ENCODE measurements at places on chromosomes 13 and 19.

DNA sequence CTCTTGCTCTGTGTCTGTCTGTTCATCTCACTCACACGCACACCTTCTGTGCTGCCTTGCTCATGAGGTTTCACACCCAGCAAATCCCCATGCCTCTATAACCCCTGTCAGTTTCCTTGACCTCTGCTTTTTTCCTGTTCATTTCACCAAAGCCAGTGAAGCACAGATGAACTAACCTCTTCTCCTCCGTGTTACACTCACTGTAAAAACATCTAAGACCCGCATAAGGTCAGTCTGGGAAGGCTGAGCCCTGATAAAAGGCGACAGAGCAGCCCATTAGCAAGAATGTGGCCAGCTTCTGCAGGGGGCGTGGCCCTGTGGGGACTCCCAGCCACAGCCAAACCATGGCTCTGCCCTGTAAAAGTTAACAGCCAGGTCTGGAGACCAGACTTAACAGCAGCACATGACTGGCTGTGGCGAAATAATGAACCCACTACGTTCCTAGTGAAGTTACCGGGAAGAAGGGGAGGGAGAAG is 42.8 kb upstream of the NPAS1 start:
- DNase-seq, result no peak

GRCh38 chr19:23394511-23394910 is 760 bp downstream of the ZNF91 start:
- DNase-seq, result peak; percentile 60

DNA sequence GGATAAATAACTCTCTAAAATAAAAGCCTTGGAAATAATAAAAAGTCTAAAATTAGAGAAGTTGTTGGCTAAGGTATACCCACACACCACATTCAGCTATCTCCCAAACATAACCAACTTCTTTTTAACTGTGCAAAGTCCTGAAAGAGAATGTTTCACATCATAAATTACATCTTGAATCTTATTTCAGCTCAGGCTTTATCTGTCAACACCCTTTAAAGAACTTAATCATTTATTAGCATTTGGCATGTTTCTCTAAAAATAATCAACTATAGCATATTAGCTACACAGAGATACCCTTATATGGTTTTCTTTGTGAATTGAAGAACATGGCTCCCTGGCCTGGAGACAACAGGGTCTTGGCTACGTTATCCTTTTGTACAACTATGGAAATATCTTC is 6.9 kb downstream of the EDNRB start:
- no peak for DNase-seq

- no peak for DNase-seq
Measured at GRCh38 chr19:28583713-28584112, 629.2 kb downstream of the UQCRFS1 start.

DNA sequence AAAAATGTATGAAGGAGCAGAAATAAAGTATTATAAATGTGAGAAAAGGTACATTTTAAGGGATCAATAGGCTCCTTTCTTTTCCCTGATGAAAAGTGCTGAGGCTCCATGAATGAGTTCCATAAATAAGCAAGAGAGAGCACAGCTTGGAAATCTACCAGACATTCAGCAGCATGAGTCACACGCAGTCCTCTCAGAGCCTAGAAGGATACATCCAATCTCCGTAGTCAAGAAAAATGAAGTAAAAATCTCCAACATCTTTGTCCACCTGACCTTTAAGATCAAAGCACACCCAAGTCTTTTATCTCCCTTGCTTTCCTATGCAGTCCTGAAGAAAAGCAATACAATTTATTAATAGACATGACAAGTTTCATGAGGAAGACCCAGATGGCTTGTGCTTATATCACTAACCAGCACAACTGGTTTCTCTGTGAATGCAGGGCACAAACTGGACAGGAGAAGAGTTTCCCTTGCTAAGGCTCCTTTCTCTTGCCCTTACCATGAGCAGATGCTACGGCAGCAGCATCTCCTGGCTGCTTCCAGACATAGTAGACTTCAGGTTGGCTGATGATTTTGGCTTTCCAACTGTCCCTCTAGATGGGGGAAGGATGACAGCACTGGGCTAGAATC is 730.8 kb downstream of the EFNB2 start:
- DNase-seq, result no peak

GRCh38 chr19:3556423-3556977 is 886 bp downstream of the MFSD12 start:
- DNase-seq, result no peak

GRCh38 chr13:20174656-20175405 is 14.0 kb upstream of the GJA3 start:
- peak; percentile 47 for DNase-seq

GRCh38 chr19:40466219-40466984 is 399 bp upstream of the SPTBN4 start:
- DNase-seq, result peak; percentile 35

DNA sequence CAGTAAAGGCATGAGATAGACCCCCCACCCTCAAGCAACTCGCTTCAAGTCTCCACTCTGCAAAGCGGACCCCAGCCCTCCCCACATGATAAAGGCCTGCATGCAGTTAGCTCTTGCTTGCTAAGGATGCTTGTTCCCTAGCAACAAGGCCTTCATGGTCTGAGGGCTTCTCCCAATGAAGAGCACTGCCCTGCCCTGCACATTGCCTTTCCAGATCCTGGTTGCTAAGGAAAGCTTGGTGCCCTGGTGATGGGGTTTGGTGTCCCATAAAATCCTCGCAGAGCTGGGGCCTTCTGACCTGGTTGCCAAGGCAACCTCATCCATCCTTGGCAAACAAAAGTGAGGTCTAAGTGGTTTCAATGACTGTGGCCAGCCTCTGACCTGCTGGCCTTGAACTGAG is 6.0 kb downstream of the DBP start:
- DNase-seq, result no peak

DNA sequence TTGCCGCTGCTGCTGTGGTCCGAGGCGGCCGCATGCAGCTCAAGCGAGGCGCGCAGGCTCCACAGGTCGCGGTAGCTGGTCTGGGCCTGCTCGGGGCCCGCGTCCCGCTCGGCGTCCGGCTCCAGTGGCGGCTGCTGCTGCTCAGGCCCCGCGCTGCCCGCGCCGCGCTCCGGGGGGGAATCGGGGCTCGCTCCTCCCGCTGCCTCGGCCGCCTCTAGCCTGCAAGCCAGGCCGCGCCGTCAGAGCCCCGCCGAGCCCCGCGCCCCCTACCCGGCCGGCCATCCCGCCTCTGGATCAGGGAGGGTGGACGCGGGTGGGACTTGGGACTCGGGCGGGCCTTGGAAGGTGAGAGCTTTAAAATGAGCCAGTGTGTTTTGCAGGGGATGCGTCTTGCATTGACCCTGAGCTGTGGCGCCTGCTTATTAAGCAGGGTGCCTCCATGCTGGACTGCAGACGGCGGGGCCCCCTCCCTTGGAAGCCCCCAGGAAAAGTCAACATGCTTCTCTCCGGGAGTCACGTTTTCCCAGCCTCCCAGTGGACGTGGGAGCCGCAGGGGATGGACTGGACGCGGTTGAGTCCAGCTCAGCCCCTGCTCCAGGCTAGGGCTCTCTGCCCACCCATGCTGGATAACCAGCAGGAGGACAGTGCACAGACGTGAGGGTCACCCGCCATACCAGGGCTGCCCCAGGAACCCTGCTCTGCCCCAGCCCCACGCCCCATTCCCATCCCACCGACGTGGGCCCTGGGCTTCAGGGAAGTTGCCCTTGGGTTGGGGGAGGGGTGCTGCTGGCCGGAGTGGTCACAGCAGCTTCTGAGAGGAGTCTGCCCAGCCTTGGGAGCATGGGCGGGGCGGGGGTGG is 7.7 kb downstream of the CBARP start:
- DNase-seq, result no peak

DNA sequence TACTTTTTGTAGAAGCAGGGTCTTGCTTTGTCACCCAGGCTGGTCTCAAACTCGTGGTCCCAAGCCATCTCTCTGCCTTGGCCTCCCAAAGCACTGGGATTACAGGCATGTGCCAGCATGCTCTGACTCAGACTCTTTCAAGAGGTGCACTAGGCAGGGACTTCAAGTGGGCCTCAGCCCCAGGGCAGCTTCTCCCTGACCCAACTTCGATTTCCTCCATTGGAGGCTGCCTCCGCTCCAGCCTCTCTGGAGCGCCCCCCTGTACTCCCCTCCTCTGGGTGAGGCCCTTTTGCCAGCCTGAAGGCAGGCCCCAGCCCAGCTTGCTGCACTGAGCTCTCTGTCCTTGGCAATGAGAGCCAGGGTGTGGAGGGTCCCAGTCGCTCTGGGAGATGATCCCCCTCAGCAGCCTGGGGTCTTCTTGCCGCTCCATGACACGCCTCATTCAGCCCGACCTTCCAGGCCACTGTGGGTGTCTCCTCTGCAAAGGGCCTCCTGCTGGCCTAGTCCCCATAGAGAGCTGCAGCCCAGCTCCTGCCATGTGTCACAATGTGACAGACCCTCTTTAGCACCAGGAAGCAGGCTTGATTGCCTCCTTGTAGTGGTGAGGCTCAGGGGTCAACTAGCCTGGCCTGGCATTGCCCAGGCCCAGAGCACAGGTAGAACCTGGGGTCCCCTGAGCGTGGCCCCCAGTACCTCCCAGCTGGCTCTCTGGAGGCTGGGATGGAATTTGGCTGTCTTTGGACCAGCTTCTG is 16.4 kb downstream of the CARM1 start:
- no peak for DNase-seq

- DNase-seq, result no peak
Measured at GRCh38 chr19:12970070-12970820, 869 bp downstream of the DAND5 start.

DNA sequence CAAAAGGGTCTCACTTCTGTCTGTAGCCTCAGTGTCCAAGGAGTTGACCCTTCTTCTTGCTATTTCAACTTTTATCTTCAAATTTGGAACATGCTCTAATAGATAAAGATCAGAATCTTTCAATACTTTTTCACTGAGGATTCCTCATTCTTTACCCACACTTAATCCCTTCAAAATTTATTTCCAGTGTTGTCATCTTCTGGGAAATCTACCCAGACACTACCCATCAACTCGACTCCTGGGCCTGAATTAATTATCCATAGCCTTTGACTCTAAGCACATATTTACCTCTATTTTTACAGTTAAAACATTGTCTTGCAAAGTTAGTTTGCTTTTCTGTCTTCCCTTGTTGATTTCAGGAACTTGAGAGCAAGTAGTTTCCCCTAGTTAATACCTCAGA is 1022.5 kb downstream of the PCDH9 start:
- no peak for DNase-seq

GRCh38 chr13:101242720-101243119 is 173.6 kb downstream of the NALCN start:
- DNase-seq, result no peak

DNA sequence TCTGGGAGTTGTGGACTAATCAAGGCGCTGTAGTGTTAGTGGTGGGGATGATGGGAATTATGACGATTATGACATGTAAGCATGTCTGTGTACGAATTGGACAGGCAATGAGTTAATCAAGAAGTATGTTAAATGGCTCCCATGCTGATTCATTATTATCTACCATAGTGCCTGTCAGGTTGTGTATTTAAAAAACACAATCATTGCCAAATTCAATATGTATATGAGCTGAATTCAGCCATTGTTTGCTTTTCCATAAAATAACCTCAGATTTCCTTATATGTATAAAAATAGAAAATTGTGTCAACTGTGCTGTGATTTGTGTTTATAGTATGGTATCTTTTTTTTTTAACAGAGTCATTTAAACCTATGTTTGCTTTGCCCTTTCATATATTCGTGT is 37.1 kb downstream of the PCCA start:
- no peak for DNase-seq

- no peak for DNase-seq
Measured at GRCh38 chr19:22901431-22902130, 69.5 kb downstream of the ZNF723 start.

Data from activated naive CD4-positive, alpha-beta T cell treated with anti-CD3 and anti-CD28 coated beads, Interleukin-2, amount 50 U/mL, for 72 hours (primary cell).